Stimulated activated CD8-positive, alpha-beta memory T cell treated with anti-CD3 and anti-CD28 coated beads, Interleukin-15, amount 100 ng/mL, for 1 hour (primary cell): ENCODE measurements at places on chromosomes 12 and 14.
A peak's percentile ranks its signal among the peaks of the same experiment; 100 is the strongest.

DNA sequence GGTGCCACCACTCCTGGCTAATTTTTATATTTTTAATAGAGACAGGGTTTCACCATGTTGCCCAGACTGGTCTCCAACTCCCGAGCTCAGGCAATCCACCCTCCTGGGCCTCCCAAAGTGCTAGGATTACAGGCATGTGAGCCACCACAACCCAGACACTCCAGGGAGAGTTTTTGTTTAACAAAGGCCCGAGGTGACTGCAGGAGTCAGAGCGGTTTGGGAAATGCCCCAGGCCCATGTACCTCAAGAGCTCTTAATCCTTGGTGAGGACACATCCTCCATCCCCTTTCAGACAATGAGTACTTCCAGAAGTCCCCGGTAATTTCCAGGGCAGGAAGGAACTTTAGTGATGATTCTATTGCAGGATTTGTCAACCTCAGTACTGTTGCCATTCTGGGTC lies 176.0 kb downstream of the ESRRB start:
- no peak for DNase-seq

DNA sequence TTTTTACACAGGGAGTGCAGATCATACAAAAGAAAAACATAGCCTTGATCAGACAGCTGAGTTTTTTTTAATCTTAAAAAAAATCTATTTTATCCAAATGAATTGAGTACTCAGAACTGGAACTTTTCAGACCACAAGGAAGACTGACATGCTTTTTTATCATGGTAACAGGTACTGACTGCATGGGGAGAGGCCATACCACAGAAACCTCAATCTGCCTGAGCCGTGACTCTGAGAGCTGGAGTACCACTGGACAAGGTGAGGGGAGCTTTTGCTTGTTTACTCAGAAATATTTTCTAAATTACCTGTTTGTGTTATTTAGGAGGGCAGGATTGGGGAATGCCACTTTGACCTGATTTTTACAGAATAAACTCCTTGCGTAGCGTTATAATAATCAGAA lies 143.9 kb downstream of the ALX1 start:
- no peak for DNase-seq

DNA sequence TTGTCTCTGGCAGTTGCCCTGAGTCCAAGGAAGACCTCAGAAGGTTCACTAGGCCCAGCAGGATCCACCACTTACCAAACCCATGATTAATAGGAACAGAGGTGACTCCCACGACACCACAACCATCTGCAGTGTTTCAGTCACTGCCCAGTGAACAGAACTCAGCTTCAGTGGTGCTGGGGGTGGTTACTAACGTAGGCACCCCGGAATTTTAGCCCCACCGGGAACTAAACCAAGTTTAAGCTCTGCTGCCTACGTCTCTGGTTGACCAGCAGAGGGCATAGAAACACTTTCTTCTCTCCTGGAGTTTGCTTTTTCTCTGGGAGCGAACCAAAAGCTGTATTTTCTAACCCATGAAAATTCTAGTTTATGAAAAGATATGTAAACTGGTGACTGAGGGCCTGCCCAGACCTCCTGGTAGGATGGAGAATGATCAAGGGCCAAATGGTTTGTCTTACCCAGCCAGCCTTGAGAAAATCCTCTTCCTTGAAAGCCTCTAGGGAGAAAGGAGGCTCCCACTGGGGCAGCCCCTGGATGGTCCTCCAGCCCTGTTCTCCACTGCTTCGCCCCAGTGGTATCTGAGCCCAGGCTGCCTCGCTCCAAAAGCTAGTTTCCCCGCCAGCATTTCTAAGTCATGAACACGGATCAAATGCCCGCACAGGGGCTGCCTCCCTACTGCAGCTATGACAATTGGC lies 379.8 kb downstream of the DPF3 start:
- no peak for DNase-seq

- DNase-seq = no peak
These were observed 618.6 kb downstream of the AACS start for GRCh38 chr12:125683748-125684381.

- DNase-seq = no peak
These were observed 512 bp downstream of the PDE1B start for GRCh38 chr12:54549774-54550451.

DNA sequence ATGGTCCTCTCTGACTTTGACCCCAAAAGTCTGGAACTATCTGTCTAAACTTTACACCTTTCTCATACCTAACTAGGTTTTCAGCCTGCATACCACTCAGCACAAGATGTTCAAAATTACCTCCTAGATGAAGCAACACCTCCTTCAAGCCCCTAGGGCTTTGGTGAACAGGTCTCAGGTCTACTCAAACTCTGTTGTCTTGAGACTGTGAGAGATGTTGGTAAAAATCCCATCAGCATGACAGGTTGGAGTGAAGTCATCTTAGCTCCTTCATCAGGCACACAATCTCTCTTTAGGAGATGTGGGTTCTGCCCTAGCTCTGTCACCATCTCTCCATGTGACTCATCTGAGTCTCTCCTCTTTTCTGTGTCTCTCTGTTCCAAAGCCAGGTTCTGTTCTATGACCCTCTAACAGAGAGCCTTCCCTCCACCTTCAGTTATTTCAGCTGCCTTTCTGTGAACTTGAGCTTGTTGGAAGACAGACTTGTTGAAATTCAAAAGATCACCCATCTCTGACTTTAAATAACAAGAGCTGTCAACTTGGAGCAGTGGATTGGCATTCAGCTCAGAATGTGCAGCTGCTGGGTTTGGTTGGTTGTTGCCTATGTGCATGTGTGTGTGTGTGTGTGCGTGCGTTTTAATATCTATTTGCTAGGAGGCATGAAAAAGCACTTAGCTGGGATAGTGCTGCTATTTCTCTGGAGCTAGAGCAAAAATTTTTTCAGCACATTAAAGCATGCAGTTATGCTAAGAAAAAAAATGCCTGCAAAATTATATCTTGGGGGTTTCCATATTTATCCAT lies 130.7 kb downstream of the CRACR2A start:
- DNase-seq = no peak

- DNase-seq = no peak
These were observed 111.2 kb downstream of the TMTC1 start for GRCh38 chr12:29672580-29672979.

- DNase-seq = no peak
These were observed 123.9 kb downstream of the GPR65 start for GRCh38 chr14:88128816-88129215.

DNA sequence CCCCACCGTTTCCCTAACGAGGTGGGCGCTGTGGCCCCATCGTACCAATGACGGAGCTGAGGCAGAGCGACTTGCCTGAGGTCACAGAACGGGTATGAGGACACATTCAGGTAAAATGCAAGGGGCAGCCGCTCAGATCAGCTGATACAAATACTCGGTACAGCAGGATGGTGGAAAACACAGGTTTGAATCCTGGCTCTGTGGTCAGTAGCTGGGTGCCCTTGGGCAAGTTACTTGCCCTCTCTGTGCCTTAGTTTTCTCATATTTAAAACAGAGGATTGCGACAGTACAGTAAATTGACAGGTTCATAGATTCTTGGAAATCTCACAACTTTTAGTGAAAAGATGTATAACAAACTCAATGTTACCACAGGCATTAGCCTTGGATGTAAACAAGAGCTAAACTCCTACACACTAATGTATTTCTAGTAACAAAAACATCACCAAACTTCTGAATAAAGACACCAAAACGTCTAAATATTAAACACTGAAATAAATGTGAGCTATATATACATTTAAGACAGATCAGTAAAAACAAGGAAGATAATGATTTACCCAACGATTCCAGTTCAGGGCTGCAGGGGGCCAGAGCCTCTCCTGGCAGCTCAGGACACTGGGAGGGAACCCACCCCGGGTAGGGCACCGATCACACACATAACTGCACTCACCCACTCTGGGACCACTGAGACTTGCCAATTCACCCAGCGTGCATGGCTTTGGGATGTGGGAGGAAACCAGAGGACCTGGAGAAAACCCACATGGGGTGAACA lies 128.4 kb downstream of the RBM19 start:
- no peak for DNase-seq

DNA sequence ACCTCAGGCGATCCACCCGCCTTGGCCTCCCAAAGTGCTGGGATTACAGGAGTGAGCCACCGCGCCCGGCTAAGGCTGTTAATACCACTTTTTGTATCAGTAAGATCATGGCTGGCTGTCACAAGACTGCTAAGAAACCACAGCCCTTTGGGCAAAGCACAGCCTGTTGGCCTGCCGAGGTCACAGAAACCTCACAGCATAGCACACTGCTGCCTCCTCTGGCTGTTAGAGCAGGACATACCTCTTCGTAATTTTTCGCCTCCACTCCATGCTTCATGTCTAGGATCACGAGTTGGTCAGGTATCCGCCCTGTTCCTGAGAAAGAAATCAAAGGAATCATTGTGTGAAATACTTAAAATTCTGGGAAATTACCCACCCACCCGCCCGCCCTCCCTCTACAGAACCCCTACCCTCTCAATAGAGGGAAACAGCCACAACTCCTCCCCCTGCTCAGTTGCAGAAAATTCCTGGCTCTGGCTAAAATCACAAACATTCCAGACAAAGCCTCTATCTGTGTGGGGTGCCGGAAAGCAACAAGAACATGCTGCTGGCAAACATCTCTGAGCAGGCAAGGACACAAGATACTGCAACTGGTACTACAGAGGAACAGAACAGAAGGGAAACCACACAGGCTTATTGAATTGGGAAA lies 20.7 kb upstream of the NEK9 start:
- no peak for DNase-seq

GRCh38 chr14:23354990-23355389 lies 2.3 kb upstream of the SLC22A17 start:
- DNase-seq = no peak

GRCh38 chr12:38488866-38489265 lies 172.3 kb downstream of the ALG10B start:
- DNase-seq = no peak

DNA sequence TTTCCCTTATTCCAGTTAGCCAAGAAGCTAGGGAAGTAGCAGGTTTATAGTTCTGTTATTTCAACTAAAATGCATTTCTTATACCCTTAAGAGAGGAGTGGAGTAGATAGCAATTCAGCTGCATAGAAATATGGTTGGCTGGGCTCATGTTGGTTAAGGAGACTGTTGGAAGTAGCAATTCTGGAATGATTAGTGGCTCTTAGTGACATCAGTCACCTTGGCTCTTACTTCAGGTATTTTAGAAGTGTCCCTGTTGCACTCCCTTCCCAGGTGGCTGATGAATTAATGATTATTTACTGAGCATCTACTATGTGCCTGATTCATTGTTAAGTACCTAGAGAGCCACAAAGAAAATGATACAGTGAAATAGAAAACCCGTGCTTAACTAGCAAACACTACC lies 128.1 kb downstream of the MGST1 start:
- DNase-seq = no peak

GRCh38 chr14:30906752-30907658 lies 32.6 kb downstream of the COCH start:
- DNase-seq = no peak

- no peak for DNase-seq
These were observed 189.0 kb upstream of the AMIGO2 start for GRCh38 chr12:47268501-47269454.

GRCh38 chr12:51171884-51172514 lies 936 bp downstream of the TFCP2 start:
- no peak for DNase-seq

DNA sequence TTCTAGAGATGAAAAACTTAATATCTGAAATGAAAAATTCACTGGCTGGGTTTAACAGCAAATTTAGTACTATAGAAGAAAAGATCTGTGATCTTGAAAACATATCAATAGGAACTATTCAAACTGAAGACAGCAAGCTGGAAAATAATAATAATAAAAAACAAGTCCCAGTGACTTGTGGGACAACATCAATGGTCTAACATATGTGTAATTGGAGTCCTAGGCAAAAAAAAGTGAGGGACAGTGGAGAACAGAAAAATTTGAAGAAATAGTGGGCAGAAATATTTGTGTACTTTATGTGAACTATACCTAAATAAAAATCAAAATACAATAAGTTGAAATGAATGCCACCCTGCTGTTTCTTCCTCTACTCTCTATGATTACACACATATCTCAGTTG lies 2.4 kb upstream of the SERPINA9 start:
- no peak for DNase-seq

- no peak for DNase-seq
These were observed 102.6 kb upstream of the KRR1 start for GRCh38 chr12:75613981-75614380.

- DNase-seq = peak; percentile 15
These were observed 438.1 kb downstream of the FUT8 start for GRCh38 chr14:65850429-65851135.

DNA sequence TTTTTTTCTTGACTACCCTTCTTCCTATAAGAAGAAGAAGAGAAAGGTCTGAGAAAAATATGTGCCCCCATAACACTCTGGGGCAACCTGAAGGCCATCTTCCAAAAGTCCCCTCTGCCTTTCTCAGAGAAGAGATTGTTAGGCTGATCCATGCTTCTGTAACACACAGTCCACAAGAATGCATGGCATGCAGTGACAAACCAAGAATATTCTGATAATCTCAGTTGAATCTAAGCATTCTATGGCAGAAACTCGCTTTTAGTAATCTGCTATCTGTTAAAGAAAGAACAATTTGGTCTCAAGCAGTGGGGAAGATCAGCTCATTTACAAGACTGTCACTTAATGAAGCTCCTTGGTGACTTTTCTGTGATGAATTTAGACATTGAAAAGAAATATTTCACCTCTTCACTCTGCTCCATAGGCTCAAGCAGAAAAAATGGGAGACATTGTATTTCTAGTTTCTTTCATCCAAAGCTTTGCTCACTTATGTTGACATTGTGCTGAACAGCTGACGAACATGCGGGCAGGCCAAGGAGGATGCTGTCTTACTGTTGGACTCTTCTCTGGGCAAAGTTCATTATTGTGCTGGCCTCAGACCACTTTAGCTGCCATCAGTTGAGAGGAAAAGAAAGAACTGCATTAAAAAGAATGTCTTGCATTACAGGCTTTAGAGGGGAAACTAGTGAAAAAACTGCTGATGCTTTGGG lies 957.1 kb downstream of the DIO2 start:
- no peak for DNase-seq
